Stimulated activated naive CD8-positive, alpha-beta T cell treated with anti-CD3 and anti-CD28 coated beads, Interleukin-15, Interleukin-2, amounts not matched to agents 100 U/mL and 50 U/mL, for 24 hours (primary cell): ENCODE measurements at places on chromosomes 5 and 9.

GRCh38 chr9:124343533-124344290 is 71.5 kb downstream of the PSMB7 start:
- DNase-seq: no peak

DNA sequence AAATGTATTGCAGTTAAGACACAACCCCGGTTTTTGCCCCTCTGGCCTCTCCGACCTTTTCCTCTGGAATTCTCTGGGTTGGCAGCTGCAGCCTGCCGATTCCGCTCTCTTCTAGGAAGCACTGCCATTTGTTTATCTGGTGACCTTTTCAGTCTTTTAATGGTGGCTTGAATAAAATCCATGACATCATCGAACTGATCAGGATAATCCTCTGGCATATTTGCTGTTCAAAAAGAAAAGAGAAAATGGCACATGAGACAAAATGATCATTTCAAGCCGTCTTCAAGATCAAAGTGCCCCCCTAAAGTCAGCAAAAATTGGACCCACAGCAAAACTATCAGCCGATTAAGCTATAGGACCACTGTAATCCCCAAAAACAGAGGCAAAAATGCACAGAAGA is 23.9 kb downstream of the GDNF start:
- DNase-seq: no peak

- no peak for DNase-seq
These were observed 4.1 kb upstream of the CCNG1 start for GRCh38 chr5:163433271-163433670.

DNA sequence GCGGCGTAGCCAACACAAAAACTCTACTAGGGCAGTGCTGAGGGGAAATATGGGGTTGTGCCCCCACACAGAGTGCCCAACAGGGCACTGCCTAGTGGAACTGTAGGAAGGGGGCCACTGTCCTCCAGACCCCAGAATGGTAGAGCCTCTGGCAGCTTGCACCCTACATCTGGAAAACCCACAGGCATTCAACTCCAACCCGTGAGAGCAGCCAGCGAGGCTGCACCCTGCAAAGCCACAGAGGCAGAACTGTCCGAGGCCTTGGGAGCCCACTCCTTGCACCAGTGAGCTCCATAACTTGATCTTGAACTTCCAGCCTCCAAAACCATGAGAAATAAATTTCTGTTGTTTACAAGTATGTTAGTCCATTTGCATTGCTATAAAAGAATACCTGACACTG is 27.7 kb downstream of the GRAMD2B start:
- DNase-seq: no peak

DNA sequence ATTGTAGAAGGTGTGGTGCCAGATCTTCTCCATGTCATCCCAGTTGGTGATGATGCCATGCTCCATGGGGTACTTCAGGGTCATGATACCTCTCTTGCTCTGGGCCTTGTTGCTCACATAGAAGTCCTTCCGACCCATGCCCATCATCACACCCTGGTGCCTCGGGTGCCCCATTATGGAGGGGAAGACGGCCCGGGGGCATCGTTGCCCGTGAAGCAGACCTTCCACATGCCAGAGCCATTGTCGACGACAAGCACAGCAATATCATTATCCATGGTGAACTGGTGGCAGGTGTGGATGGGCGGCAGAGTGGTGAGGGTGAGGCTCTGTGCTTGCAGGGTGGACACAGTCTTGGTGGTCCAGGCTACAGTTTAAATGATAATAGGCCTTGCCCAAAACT is 24.8 kb upstream of the RAPGEF6 start:
- DNase-seq: no peak

GRCh38 chr5:29642601-29643000 is 1550.9 kb upstream of the CDH6 start:
- DNase-seq: no peak

DNA sequence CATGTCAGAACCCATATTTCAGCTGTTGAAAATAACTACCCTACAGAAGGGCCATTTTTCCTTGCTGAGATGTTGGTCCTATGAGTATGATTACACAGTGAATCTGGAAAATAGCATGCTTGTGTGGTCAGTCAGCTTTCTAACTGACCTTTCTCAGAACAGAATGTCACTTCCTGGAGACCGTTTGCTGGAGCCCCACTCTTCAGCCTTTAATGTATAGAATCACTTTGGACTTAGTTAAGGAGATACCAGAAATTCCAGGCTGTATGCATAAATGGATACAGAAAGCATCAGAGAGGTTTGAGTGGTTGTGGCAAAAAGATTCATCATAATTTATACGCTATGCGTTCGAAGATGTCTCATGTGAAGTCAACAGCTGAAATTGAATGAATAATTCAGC is 488.1 kb downstream of the EBF1 start:
- DNase-seq: no peak

DNA sequence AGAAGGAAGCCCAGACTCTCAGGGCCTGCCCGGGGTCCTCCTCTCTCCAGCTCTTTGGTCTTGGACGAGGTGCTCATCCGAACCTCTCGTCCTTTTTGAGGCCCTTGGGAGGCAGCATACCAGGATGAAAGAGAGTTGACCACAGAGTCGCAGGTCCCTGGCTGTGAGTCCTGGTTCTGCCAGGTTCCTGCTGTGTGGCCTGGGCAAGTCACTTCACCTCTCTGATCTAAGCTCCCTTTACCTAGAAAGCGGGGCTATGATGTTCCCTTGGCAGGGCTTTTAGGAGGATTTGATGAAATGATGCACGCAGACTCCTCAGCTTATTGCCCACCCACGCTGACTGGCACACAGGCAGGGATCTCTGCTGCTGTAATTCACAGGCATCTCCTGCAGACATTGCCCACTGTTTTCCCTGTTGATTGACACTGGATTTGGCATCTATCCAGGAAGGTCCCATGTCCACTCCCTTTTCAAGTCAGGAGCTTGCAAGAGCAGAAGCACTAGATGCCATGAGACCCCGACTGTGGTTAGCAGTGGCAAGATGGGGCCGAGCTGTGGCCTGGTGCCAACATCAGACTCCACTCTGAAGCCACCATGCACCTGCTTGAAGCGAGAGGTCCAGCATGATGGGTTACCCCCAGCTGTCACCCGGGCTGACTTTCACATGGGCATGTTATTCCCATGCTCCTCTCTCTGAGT is 71.5 kb downstream of the MACROH2A1 start:
- DNase-seq: no peak

GRCh38 chr9:135247227-135247930 is 159.9 kb downstream of the OLFM1 start:
- no peak for DNase-seq

- DNase-seq: no peak
These were observed 40.8 kb downstream of the CSF1R start for GRCh38 chr5:150045549-150045948.

DNA sequence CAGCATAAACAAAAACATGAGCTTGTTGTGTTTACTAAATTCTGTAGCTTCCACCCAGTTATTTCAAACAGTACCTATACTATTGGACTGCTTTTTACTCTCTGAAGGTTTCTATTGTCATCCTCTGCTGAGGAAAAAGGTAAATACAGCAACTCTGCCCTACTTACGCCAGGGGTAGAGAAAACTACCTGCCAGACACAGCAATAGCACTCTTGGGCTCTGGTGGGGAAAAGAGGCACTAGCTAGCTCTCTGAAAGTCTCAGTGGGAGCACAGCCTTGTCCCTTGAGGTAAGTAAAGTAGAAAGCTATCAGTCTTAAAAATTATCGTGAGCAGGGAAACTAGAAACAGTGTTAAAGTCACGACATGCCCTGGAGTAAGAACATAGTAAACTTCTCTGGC is 3.7 kb downstream of the HCN1 start:
- no peak for DNase-seq

DNA sequence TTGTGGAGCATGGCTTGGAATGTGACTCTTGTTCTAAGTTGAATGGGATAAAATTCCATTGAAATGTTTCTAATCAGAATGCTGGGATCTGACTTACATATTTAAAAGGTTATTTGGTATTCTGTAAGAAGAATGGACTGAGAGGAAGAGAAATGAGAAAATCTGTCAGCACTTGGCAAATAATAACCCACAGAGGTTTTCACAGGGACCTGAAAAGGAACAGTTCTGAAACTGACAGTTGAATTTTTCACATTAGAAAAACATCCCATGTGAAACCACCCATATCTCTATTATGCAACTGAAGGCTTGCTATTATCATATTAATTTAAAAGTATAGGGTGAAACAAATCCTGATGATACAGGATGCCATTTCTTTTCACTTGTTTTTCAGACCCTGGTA is 302.7 kb downstream of the EPB41L4A start:
- no peak for DNase-seq

DNA sequence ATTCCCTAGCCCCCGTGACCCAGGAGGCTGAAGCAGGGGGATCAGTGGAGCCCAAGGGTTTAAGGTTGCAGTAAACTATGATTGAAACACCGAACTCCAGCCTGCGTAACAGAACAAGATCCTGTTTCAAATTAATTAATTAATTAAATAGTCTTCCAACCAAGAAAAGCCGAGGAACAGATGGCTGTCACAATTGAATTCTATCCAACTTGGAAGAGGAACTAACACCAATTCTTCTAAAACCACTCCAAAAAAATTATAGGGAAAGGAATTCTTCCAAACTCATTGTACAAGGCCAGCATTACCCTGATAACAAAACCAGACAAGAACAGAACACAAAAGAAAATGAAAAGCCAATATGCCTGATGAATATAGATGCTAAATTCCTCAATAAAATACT is 43.4 kb upstream of the RGS7BP start:
- DNase-seq: no peak

- no peak for DNase-seq
These were observed 617.7 kb upstream of the C9orf72 start for GRCh38 chr9:28190981-28191380.

GRCh38 chr5:146409054-146409671 is 38.0 kb upstream of the TCERG1 start:
- no peak for DNase-seq

DNA sequence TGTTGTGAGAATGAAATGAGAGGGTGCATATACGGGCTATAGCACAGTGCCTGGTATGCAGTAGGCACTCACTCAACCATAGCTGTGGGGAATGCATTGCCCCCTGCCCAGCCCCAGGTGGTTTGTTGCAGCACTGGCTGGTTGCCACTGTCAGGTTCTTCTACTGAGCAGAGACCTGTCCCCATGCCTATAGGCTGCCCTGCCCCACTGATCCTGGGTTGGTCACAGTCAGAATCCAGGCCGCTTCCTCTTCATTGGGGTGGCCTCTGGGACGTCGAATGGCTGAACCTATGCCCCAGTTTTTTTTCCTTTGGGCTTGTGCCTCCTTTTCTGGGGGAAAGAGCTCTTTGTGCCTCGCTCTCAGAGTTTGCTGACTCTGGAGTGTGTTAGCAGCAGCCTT is 74.6 kb downstream of the RGS3 start:
- no peak for DNase-seq

GRCh38 chr5:43215073-43215631 is 23.1 kb downstream of the NIM1K start:
- no peak for DNase-seq

DNA sequence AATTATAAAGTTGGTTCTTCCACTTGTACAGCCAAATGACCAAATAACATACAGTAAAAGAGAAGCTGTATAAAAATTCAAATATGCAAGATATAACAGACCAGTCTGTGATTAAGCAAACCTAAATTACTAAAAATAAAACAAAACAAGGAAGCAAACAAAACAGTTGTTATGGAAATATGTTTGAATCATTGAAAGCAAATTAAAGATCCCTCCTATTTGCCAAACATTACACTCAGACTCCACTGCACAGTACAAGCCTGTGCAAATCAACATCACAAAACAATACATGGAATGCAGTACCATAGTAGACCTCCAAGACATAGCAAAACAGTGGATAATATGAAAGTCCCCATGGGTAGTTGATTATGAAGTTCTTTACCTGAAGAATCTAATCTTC is 288.1 kb upstream of the PTGER4 start:
- no peak for DNase-seq
